ENCODE measurements at places on chromosomes 7 and 10. TPM values are rescaled to one million over a fixed set of nuclear protein-coding genes. Genes with fewer than 3 reads are reported as not detected.

GRCh38 chr10:88892222-88892967, 12.3 kb downstream of the STAMBPL1 start:
- peak; percentile 34 for DNase-seq
- H3K27me3 ChIP-seq: no peaks in the 10 kb centered on the region
- peaks cover 3% of the 10 kb centered on the region for H3K4me1 ChIP-seq
- no peak overlapping the region for H3K27ac ChIP-seq
- no peaks in the 10 kb centered on the region for H3K36me3 ChIP-seq

- DNase-seq: no peak
- H3K27me3 ChIP-seq: no peaks in the 10 kb centered on the region
- peaks cover 3% of the 10 kb centered on the region for H3K4me1 ChIP-seq
- no peaks in the 10 kb centered on the region for H3K36me3 ChIP-seq
- H3K4me3 ChIP-seq: no peak overlapping the region
Observed at GRCh38 chr7:22725585-22725984, 1.4 kb upstream of the IL6 start.

DNA sequence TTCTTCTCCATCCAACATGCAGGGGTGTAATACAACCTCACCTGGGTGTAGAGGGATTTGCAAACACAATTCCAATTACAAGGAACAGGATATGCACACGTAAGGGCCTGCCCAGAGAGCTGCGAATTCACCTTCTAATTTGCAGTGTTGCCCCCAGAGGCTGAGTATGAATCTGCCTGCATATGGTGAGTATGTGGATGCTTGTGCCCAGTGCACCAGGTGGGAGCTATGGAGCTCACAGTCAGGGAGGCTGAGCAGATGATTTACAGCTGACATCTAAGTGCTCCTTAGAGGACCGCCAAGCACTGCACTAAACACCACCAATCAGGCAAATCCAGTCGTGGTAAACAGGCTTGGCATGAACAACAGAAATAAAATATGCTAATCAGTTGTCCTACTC, 132.0 kb downstream of the RELN start:
- no peak overlapping the region for H3K4me3 ChIP-seq
- DNase-seq: peak; percentile 47
- H3K4me1 ChIP-seq: peaks cover 5% of the 10 kb centered on the region
- H3K36me3 ChIP-seq: no peaks in the 10 kb centered on the region

DNA sequence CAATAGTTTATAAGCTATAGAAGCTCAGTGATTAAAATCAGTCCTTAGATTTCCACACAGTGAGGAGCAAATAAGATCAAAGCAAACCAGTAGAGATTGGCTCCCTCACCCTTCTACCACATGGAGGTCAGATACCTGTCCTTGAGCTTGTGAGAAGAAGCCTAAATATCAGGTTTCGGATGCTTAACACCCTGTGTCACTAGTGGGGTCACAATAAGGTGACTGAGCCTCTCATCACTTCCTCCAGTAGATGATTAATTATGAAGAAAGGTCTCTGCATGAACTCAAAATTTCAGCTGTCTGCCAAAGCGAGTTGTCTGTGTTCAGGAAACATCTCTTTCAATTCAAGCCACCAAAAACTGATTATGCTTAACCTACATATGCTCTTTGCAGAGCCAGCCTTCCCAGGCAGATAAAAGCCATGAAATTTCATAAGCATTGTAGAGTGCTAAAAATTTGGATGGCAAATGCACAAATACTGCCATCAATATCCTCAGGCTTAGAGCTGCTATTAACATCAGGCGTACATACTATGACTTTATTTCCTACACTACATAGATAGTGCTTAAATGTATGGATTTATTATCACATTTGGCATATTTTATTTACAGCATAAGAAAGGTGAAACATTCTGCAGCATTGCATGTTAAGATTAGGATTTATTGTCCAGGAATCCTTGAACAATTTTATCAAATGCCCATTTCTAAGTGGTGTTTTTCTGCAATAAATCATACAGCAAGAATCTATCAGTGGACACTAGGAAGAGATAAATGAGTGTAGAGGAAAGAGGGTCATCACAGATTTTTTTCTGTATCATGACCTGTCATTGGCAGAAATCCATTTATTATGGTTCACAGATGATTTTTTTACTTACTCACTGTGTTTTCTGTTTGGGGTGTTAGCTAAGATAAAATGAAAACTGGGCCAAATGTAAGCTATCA, 285.1 kb upstream of the SP8 start:
- no peak overlapping the region for H3K4me3 ChIP-seq
- no peaks in the 10 kb centered on the region for H3K36me3 ChIP-seq
- no peak overlapping the region for H3K27ac ChIP-seq
- H3K27me3 ChIP-seq: no peaks in the 10 kb centered on the region
- peaks cover 3% of the 10 kb centered on the region for H3K4me1 ChIP-seq

GRCh38 chr10:58963101-58963534, 213.3 kb upstream of the PHYHIPL start:
- H3K4me1 ChIP-seq: no peaks in the 10 kb centered on the region
- no peaks in the 10 kb centered on the region for H3K36me3 ChIP-seq

DNA sequence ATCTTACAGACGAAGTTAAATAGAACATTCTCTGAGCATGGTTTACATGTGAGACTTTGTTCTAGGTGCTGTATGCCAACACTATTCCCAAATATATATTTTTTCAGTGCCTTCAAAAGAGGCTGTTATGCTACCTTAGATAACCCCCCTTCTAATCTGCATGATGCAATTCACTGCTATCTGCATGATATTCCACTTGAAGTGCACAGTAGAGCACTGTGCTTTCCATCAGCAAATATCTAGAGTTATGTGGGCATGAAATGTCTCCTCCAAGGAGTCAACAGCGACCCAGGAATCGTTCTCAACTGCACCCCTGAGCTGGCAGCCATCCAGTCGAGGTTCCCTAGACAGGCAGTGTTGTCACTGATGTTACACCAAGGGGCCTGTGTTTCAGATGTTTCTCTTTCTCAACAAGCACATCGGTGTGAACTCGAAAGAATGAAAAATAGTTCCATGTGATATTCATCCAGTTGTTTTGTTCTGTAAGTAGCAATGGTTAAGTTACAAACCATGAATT, 88.3 kb downstream of the PDE1C start:
- H3K27me3 ChIP-seq: no peaks in the 10 kb centered on the region
- DNase-seq: no peak
- H3K4me3 ChIP-seq: no peak overlapping the region
- no peaks in the 10 kb centered on the region for H3K4me1 ChIP-seq
- no peak overlapping the region for H3K27ac ChIP-seq

GRCh38 chr7:83476511-83477050, 172.4 kb downstream of the SEMA3E start:
- no peaks in the 10 kb centered on the region for H3K36me3 ChIP-seq
- no peak overlapping the region for H3K4me3 ChIP-seq
- H3K4me1 ChIP-seq: no peaks in the 10 kb centered on the region
- H3K27ac ChIP-seq: no peak overlapping the region
- no peaks in the 10 kb centered on the region for H3K27me3 ChIP-seq

- no peak for DNase-seq
- H3K4me1 ChIP-seq: no peaks in the 10 kb centered on the region
- no peak overlapping the region for H3K27ac ChIP-seq
- H3K4me3 ChIP-seq: peak overlapping the region; percentile 73
- H3K36me3 ChIP-seq: no peaks in the 10 kb centered on the region
Observed at GRCh38 chr10:932589-932988, 1.1 kb upstream of the LARP4B start.

DNA sequence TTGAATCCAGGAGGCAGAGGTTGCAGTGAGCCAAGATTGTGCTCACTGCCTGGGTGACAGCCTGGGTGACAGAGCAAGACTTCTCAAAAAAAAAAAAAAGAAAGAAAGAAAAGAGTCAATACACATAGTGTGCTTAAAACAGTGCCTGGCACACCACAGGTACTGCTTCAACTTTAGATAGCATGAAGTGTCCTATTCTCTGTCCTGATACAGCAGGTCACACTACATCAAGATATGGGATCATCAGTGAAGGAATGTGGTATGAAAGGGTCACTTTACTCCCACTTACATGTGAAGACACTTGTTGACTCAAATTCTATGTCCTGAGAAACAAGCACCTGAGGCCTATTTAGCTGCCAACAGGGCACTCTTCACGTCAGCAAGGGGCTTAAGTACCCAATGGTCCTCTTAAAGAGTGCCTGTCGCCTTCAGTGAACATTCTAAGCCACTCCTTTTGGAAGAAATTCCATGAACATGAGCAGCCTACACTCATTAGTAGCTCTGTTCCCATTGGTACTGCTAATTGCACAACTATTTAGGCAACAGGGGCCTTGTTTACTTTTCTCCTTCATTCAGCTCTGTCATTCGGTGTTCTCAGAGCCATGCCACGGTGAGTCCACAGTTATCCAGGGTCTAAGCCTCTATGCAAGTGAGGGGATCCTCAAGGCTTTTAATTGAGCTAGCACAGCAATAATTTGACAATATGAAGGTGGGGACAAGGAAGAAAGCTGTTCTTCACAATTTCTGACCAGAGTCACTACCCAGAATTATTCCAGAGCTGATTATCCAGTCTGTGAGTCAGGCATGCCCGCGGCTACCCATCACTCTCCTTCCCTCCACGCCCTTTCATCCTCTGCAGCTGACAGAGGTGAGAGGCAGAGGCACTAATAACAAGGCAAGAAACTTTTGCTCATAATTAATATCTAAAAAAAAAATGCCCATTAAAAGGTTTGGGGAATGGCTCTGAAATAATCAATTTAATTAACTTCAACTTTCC, 56.6 kb upstream of the PTN start:
- no peak for DNase-seq
- H3K27ac ChIP-seq: no peak overlapping the region
- peaks cover 5% of the 10 kb centered on the region for H3K4me1 ChIP-seq

DNA sequence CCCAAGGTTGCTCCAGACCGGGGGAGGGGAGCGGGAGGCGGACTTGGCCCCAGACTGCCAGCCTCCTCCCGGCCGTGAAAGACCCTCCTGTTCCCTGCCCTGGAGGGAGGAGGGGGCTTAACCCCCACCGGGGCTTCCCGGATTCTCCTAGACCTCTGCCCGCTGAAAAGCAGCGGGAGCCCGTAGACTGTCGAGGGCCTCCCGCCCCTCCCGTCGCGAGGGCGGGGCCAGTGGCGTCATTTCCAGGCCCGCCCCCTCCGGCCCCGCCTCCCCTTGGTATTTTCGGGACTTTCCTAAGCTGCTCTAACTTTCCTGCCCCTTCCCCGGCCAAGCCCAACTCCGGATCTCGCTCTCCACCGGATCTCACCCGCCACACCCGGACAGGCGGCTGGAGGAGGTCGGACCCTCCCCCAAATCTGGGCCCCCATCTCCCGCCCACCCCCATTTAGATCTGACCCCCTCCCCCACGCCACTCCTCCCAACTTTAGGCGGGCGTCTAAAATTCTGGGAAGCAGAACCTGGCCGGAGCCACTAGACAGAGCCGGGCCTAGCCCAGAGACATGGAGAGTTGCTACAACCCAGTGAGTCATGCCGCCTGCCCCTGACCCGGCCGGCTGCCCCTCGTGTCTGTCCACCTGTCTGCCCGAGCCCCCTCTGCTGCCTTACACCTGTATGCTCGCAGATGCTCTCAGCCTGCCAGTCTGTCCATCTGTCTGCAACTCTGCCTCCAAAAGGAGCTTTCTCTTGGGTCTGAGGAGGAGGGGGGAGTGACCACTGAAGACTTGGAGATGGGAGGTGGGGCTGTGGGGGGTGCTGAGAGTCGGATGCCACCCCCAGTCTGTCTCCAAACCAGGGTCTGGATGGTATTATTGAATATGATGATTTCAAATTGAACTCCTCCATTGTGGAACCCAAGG, at the start of gene NFKB2:
TSS of gene NFKB2 (plus strand) at position 306 of the 917 bp plus-strand sequence. CDS start at position 561, 255 bp downstream.
- H3K4me1 ChIP-seq: no peaks in the 10 kb centered on the region
- no peaks in the 10 kb centered on the region for H3K36me3 ChIP-seq
- H3K4me3 ChIP-seq: peak within 1 kb of the TSS; percentile 73
- H3K27ac ChIP-seq: no peak within 1 kb of the TSS
- DNase-seq: peak; percentile 92
- peaks cover 11% of the 10 kb centered on the region for H3K27me3 ChIP-seq

DNA sequence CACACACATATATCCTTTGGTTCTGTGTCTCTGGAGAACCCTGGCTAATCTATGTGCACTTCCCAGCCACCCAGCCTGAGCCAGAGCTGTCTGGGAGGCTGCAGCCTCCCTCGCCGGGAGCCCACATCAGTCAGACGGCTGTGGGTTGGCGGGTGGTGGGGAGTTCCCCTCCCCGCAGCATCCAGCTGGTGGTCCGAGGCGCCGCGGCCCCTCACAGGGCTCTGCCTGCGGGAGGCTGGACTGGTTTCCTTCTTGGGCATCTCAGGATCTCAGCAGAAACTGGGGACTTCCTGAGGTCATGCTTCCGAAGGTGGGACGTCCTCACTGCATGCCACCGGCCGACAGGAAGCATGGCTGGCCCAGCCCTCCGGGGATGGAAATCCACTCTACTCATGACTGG, 22.0 kb upstream of the PSMG3 start:
- peaks cover 16% of the 10 kb centered on the region for H3K36me3 ChIP-seq
- H3K4me1 ChIP-seq: no peaks in the 10 kb centered on the region
- H3K4me3 ChIP-seq: no peak overlapping the region
- H3K27ac ChIP-seq: no peak overlapping the region
- no peaks in the 10 kb centered on the region for H3K27me3 ChIP-seq
- DNase-seq: no peak

- H3K36me3 ChIP-seq: peaks cover 18% of the 10 kb centered on the region
- no peak overlapping the region for H3K4me3 ChIP-seq
- no peaks in the 10 kb centered on the region for H3K27me3 ChIP-seq
- H3K4me1 ChIP-seq: no peaks in the 10 kb centered on the region
Observed at GRCh38 chr10:72567889-72568640, 57.8 kb downstream of the MICU1 start.

DNA sequence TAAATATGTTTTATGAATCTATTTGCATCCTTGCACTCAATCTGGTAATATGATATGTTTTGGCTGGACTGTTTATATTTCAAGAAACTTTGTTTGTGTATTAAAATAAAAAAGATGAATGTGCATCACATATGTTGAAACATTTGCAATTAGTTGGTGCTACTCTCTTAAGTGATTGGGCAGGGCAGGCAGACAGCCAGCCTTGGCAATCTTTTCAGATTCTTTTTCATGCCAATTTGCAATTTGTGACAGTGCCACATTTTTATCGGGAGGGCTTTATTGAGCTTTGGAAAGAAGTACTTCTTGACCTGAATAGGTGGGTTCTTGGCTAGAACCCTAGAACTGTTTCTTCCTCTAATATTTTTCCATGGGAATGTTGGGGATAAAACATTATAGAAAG, 152.2 kb downstream of the NXPH1 start:
- no peak overlapping the region for H3K4me3 ChIP-seq
- H3K27ac ChIP-seq: no peak overlapping the region
- H3K4me1 ChIP-seq: no peaks in the 10 kb centered on the region
- no peaks in the 10 kb centered on the region for H3K36me3 ChIP-seq
- no peak for DNase-seq

GRCh38 chr7:116351966-116352365, 141.6 kb downstream of the TES start:
- peaks cover 2% of the 10 kb centered on the region for H3K36me3 ChIP-seq
- DNase-seq: no peak
- no peak overlapping the region for H3K27ac ChIP-seq
- no peaks in the 10 kb centered on the region for H3K27me3 ChIP-seq

The NUTM2B gene
- total RNA-seq: 0.07 TPM

The TNS3 gene
- total RNA-seq: 9.5 TPM

The AGR2 gene
- not detected for total RNA-seq

The PRDX3 gene
- total RNA-seq: 181 TPM

The HOXA4 gene
- not detected for total RNA-seq

The ABCC2 gene
- total RNA-seq: 0.46 TPM

The PRTFDC1 gene
- 6.8 TPM for total RNA-seq

The ZNF727 gene
- total RNA-seq: not detected

The CYP26A1 gene
- total RNA-seq: 70.4 TPM

The CRPPA gene
- 1.9 TPM for total RNA-seq
